ENCODE measurements at places on chromosomes 11 and 22. TPM values are rescaled to one million over a fixed set of nuclear protein-coding genes. Genes with fewer than 3 reads are reported as not detected.

DNA sequence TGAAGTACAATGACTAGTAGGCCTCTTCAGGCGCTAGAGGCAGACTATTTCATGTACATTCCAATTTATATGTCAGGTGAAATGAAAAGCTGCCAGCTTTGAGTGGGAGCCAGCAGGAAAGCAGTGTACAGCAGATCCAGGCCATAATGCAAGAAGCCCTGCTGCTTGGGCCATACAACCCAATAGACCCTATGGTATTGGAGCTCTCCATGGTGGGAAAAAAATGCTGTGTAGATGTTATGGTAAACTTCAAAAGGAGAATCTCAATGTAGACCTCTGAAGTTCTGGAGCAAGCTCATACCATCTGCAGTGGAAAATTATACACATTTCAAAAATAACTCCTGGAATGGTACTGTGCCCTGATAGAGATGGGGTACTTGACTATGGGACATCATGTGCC lies 71.5 kb upstream of the CD82 start:
- no peak for DNase-seq

GRCh38 chr11:69416762-69417698 lies 64.4 kb upstream of the LINC01488 start:
- DNase-seq = no peak

GRCh38 chr11:63847363-63847762 lies 8.5 kb downstream of the MARK2 start:
- DNase-seq = no peak

GRCh38 chr11:125138966-125139365 lies 25.6 kb upstream of the PKNOX2 start:
- no peak for DNase-seq

GRCh38 chr11:1457856-1458255 lies 28.7 kb downstream of the MOB2 start:
- no peak for DNase-seq

DNA sequence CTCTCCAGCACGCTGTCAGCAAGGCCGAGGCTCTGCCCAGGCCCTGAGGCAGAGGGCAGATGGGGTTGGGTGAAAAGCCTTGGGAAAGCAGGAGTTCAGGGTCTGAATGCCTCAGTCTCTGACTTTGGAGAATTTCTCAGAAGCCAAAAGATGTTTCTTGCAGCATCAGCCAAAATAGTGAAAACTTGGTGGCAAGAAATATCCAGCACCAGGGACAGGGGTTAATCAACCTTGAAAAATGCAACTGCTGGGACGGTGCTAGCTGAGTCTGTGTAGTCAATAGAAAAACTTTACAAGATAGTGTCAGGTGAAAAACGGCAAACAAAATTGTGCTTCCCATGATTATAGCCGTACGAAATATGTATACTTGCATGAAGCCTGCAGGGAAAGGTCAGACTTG lies 1.4 kb upstream of the ABCC8 start:
- DNase-seq = no peak

- DNase-seq = no peak
Observed at GRCh38 chr11:80163441-80163840, 722.6 kb upstream of the TENM4 start.

DNA sequence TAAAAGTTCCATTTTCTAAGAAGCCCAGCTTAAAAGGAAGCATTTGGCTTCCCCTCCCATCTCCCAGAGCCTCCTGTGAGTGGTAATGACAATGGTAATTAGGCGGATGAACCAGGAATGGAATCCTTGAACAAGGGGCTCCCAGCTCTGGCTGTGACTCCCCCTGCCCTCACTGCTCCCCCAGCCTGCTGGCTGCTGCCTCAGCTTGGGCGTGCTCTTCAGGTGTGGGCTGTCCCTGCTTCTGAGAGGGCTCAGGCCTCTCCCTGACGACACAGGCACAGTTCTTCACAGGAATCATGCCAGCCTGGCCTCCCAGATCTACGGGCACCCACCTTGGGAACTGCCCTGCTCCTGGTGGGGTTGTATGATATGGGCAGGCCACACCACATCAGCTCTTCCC lies 81.7 kb upstream of the NARS2 start:
- no peak for DNase-seq

DNA sequence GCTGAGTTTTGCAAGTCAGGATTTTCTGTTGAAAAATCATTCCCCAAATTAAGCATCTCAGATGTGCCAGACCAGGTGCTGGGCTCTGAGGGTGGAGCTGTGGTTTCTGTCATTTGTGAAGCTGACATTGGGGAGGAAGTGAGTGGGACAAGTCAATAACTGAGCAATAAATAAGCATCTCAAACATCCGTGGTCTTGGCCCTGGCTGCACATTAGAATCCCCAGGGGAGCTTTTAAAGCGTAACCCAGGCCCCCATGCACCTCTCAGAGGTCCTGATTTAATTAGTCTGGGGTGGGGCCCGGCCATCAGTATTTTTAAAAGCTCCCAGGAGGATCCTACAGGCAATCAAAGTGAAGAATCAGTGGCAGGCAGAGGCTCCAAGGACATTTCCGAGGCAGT lies 420.0 kb downstream of the MN1 start:
- DNase-seq = no peak

GRCh38 chr11:78156127-78156844 lies 16.9 kb upstream of the ALG8 start:
- DNase-seq = no peak

- no peak for DNase-seq
Observed at GRCh38 chr11:945986-946385, 20.3 kb downstream of the AP2A2 start.

DNA sequence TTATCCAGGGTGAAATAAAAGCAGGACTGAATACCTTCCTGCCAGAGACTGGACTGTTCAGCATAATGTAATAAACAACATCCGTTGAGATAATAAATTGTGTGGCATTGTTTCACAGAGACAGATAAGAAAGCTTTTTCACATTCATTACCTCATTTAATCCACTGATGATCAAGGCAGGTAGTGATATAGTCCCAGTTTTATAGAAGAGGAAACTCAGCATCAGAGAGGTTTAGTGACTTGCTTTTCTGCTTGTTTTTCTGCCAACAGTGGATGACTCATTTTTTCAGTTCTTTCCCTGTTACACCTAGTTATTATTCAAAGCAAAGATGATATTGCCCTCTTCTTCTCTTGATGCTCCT lies 4.0 kb downstream of the MYO18B start:
- no peak for DNase-seq

- peak; percentile 52 for DNase-seq
Observed at GRCh38 chr22:36365020-36365411, 22.8 kb downstream of the MYH9 start.

- no peak for DNase-seq
Observed at GRCh38 chr11:66591175-66591574, 1.7 kb downstream of the CCDC87 start.

GRCh38 chr11:11620173-11620920 lies 1.5 kb downstream of the GALNT18 start:
- no peak for DNase-seq

DNA sequence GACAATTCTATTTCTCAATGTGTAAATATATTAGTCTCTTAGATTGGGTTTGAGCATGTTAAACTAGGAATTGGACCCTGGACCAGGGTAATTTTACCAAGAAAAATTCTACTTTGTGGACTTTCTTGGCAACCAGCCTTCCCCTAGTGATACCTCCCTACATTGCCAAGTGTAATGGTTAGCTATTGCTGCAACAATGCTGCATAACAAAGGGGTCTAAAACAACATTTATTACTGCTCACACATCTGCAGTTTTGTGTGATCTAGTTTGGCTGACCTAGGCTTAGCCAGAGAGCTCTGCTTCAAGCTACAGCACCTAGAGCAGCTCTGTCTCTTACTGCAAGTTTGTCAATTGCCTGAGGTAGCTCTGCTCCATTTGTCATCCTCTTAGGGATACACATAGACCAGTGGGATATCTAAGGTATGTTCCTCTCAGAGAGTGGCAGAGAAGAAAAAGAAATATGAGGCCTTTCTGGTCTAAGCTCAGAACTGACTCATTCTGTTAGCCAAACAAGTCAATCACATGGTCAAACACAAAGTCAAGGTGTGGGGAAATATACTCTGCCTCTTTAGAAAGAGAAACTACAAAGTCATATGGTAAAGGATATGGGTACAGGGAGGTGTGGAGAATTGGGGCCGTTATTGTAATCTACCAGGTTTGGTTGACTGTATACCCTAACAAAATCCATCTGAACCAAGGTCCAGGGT lies 2.0 kb upstream of the LAYN start:
- no peak for DNase-seq

DNA sequence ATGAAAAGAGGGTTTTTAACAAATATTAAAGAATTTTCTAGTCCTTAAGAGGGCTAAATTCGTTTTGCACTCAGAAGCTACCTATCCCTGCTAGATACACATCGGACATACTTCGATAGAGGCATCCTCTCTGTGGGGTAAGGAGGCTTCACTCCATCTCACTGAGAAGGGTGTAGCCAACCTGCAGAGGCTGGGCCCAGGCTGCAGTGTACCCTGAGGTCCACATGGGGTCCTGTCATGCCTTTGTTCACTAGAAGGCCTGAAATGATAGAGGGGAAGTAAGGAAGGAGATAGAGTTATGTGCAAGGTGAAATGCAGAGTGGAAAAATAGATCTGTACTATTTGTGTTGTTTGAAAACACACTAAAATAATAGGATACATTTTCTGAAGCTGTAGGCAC lies 45.6 kb downstream of the IGSF9B start:
- no peak for DNase-seq

- no peak for DNase-seq
Observed at GRCh38 chr11:117870103-117870952, 6.1 kb downstream of the FXYD6 start.

DEUP1 gene
- polyA plus RNA-seq = not detected

GLYAT gene
- not detected for polyA plus RNA-seq

RIMBP3C gene
- 0.48 TPM for polyA plus RNA-seq

DUSP8 gene
- not detected for polyA plus RNA-seq

SCGB1C1 gene
- polyA plus RNA-seq = not detected

AQP11 gene
- 0.53 TPM for polyA plus RNA-seq

LDHAL6A gene
- not detected for polyA plus RNA-seq

OR56A1 gene
- not detected for polyA plus RNA-seq

MS4A3 gene
- not detected for polyA plus RNA-seq

NFAM1 gene
- 0.61 TPM for polyA plus RNA-seq

Data from naive B cell (primary cell).